ENCODE measurements at places on chromosomes 5 and 9.

DNA sequence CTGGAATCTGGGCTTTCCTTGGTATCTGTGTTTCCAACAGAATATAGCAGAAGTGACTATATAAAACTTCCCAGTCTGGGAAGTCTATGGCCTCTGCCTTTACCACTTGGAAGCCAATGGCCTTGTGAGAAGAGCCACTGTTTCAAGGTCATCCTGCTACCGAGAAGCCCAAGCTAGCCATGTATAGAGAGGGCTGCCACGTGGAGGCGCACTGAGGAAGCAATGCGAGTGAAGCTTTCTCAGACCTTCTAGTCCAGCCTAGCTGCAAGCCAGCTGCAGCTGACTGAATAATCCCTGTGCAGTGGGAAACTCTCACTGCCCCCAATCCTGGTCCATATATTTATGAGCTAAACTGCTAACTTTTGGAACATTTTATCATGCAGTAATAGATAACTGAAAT lies 661.8 kb upstream of the RIOK2 start:
- no peak for DNase-seq

- DNase-seq: no peak
Observed at GRCh38 chr9:105269593-105269992, 25.1 kb downstream of the SLC44A1 start.

GRCh38 chr5:39169081-39169480 lies 50.3 kb downstream of the FYB1 start:
- no peak for DNase-seq

DNA sequence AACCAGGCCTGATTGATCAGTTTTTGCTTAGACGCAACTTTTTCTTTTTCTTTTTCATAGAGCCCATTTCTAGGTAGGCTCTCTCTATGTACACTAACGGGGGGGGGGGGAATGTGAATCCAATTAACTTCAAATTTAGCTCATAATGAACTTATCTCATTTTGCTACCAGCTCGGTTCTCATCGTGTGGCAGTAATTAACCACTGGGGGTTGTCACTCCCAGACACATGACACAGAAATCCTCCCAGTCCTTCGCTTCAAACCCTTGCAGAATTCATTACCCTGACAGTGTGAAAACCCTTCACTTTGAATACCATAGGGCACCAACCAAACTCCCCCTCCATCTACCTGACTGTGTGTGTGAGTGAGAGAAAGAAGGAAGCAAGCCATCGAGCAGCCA lies 144.2 kb downstream of the PAX5 start:
- DNase-seq: no peak

- peak; percentile 24 for DNase-seq
Observed at GRCh38 chr9:109520475-109521132, 22.5 kb upstream of the PTPN3 start.

DNA sequence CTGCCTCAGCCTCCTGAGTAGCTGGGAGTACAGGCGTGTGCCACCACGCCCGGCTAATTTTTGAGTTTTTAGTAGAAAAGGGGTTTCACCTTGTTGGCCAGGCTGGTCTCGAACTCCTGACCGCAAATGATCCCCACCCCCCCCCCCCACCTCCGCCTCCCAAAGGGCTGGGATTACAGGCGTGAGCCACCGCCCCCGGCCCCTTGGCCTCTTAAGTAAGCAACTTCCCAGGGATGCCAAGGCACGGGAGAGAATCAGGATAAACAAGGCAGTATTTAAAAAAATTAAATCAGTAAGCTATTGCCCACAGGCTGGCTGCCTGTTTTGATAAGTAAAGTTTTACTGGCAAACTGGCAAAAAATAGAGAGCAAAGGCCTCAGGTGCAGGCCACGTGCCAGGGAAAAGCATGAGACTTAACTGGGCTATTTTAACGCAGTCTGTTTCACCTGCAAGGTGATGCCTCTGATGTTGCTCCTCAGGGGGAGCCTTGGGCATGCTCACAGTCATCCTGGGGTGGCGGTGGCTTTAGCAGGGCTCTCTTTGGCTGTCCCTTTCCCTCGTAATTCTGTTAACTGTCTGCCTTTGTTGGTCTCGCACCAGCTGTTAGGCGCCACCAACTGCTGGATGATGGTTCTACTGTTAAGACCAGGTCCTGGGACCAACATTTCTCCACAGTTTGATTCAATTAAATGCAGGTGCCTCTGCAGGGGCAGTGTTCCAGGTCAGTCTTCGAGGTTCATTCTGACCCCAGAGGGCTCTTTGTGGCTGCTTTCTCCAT lies 19.4 kb upstream of the RNF130 start:
- no peak for DNase-seq

DNA sequence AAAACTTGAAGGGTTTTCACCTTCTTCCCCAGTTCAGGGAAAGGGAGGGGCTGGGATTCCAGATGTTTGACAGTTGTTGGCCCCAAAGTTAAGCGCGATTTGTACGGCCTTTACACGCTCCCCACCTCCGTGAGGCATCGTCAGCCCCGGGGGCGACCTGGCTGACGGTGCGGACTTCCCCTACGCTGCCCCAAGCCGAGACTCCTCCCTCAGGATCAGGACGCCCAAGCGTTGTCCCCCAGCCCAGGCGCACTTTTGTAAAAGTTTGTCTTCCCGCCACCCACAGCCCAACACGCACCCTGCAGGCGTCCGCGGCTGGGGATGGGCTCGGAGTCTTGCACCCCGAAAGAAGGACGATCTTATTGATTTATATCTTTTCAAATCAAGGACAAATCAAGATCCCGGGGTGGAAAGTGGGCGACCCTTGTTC lies 713 bp downstream of the MOB3B start:
- peak; percentile 36 for DNase-seq

DNA sequence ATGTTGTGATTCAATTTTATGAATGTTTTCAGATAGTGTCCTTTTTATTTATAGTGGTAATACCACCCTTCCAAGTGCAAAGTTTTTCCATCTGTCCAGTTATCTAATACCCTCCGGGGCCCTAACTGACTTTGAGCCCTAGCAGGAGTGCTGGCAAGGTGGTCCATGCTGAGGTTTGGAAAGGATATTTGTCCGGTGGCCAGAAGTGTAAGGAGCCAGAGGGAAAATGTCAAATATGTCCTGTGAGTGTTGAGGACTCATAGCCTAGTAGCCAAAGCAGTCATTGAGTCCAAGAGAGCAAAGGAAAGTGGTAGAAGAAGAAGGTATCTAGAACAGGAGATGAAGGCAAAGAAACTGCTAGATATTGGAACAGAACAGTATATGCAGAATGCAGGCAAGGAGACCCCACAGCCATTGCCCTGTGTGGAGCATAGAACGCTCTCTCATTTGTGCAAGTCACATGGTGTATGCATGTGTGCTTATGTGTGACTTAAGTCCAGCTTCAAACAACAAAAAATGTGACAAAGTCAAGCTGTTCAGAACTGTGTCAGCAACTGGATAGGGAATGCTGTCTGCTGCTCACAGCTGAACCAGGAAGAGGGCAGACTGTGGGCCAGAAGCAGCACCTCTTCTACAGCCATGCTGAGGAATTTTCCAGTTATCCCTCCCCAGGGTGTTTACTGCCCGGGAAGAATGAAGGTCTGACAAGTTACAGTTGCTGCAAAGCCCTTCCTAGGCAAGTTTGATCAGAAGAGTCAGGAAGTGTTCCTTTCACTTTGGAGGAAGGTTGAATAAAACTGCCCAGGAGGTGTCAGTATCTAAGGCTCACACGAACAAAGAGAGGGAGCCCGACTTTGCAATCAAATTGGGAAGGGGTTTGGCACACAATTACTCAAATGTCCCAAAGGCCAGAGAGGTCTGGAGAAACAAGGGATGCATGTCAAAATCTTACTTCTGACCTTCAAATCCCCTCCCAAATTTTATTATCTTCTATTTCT lies 463.3 kb upstream of the DMAC1 start:
- DNase-seq: no peak

DNA sequence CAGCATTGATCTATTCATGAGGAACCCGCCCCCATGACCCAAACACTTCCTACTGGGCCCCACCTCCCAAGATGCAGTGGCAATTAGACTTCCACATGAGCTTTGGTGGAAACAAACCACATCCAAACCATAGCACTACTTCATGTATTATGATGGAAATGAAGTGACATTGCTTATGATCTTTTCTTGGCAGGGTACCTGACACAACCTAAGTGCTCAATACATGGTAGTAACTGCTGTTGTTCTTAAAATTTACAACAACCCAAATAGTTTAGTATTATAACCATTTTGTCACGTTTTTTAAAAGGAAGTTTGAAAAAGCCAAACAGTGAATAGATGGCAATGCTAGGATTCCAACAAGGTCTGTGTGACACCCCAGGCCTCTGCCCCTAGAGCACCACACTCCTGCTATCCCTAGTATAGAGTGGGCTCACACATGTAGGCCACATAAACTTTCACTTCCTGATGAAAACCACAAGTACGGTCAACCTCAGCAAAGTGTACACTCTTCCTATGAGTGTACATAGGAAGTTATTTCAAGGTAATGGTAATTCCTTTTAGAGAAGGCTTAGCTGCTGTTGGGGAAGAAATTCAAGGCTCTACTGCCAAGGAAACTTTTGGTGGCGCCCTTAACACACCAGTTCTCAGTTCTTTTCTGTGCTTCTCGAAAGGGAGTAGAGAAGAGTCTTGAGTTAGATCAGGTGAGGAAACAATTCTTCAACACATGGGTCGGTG lies 97.6 kb downstream of the ARSB start:
- no peak for DNase-seq

- DNase-seq: peak; percentile 25
Observed at GRCh38 chr5:149860801-149861322, 83.7 kb downstream of the PDE6A start.

DNA sequence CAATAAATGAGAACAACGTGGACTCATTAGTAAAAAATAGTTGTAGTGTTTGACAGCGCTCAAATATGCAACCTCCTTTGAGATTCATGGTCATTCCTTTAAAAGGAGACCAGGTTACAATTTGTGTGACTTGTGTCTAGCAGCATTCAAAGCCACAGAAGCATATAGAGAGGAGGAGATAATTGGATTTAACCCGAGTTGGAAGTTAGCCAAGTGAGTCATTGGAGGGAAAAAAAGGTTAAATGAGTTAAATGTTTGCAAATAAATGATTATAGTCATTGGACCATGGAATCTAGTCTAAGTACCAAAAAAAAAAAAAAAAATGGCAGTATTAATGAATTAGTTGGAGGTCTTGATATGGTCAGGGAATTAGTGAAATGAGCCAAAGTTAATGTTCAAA lies 90.9 kb downstream of the ITGA1 start:
- DNase-seq: no peak

DNA sequence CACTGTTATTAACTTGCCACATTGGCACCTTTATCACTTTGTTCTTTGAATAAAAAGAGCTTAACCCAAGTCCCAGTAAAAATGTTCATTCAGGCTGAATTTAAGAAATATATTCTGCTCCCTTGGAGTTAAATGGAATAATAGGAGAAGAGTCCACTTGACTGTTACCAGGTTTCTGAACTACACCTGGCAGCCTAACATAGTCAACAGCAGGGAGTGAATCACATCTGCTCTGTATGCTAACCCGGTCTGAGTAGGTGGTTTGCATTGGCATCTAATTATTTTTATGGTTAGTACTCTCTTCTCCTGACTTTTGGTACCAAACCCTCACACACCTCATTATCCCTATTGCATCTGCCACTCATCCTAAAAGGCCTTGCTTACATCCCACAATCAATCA lies 86.7 kb downstream of the STK32A start:
- DNase-seq: no peak

GRCh38 chr5:72498284-72498683 lies 8.9 kb downstream of the ZNF366 start:
- DNase-seq: no peak

DNA sequence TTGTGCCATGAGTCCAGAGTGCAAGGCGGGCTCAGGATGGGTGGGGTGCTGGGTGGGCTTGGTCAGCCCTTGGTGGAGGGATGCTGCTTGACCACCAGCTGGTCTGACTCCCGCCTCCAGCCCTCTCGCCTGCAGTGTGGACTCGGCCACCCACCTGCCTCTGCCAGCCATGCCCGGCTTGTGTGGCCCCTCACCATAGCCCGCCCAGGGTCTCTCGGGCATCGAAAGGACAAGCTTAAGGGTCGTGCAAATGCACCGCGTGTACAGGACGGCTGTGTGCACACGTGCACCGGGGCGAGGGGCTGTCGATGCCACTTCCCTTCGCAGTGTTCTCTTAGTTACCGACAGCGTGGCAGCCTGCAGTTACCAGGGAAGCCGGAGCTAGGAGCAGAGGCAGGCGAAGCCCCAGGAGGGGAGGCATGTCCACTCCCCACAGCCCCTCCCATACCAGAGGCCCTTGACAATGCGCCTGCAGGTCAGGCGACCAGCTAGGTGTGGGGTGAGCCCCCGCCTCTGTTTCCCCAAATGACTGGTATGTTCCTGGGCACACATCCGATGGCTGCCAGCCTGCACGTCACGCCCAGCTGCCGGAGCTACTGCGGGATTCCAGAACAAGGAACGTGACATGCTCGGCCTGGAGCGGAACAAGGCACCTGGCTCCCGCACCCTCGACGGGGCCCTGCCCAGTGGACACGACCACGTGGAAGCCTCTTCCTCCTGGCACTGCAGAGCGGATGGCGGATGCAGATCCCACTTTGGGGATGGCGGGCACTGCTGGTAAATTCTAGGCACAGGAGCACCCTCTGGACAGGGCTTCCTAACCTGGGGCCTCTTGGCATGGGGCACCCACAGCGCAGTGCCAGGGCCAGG lies 7.8 kb downstream of the LCN9 start:
- DNase-seq: no peak

DNA sequence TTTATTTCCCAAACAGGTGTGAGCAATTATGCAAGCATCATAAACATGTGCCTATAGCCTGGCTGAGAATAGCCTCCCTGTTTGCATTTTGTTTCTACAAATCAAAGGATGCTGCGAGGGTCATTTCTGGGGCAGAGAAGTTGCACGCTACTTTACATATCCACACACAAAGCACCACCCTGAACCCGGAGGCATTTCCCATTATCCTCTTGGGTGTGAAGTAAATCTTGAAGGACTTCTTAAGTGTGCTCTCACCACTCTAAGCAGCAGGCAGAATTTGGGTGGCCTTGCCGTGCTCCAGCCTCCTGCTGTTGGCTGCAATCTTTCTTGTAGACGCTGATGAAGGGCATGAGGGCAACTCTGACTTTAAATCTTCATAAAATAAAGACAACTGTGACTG lies 124.0 kb upstream of the TLE4 start:
- no peak for DNase-seq

GRCh38 chr9:137163365-137163715 lies 6.5 kb downstream of the LRRC26 start:
- DNase-seq: no peak

DNA sequence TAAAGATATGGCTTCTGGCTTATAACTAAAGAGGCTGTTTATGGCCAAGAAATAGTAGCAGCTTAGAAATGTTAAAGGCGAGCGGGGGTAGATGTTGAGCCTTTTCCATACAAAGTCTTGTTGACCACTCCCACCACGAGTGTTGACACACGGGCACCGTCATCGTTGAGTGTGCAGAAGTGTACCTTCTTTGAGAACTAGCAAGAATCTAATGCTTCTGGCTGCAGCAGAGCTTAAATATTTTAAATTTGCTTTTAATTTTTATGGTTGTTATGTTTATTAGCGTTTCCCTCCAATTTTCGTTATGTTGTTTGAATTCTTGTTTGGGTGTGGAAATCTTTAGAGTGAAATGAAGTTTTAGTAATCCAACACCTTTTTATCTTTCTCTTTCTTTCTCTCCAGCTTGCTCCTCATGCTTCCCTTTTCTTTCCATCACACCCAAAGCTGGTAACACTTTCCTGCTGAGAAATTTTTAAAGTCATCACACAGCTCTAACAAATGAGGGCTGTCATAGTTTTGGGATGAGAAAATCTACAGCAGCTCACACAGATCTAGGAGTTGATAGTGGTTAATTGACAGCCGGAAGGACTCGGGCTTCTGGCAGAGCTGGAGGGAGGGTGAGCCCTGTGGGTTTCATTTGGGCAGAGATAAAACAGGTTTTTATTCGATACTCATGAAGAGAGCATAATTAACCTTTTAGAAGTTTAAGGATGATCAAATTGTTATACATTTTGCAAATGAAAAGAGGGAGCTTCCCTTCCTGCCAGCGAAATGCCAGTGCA lies 120.1 kb upstream of the ZNF608 start:
- DNase-seq: no peak
